ENCODE measurements at places on chromosomes 3 and 15.

- H3K4me3 ChIP-seq, result no peak overlapping the region
- H3K4me1 ChIP-seq, result peaks cover 29% of the 10 kb centered on the region
- no peaks in the 10 kb centered on the region for H3K27me3 ChIP-seq
- DNase-seq, result no peak
- H3K36me3 ChIP-seq, result no peaks in the 10 kb centered on the region
Observed at GRCh38 chr3:99962703-99963102, 145.0 kb downstream of the CMSS1 start.

GRCh38 chr3:68987322-68987721 is 26.2 kb downstream of the EOGT start:
- no peaks in the 10 kb centered on the region for H3K4me1 ChIP-seq
- no peak overlapping the region for H3K27ac ChIP-seq
- no peaks in the 10 kb centered on the region for H3K27me3 ChIP-seq
- no peak for DNase-seq

DNA sequence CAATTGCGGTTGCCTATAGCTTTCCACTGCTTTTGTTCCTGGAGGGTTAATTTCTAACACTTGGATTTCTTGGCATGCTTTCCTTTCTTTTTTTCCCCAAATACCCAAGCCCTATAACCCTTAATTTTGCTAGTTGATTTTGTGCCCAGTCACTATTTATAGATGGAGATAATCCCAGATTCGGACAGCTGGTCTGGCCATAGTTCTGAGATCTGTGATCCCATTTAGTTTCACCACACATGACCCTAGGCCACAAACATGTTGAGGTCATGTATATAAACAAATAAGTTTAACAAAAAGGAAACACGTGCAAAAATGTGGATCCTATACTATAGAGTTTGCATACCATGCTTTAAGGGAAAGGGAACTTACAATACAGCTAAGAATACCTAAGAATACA is 111.4 kb downstream of the ZMAT3 start:
- no peaks in the 10 kb centered on the region for H3K4me1 ChIP-seq
- H3K27me3 ChIP-seq, result no peaks in the 10 kb centered on the region
- H3K4me3 ChIP-seq, result no peak overlapping the region
- no peak overlapping the region for H3K27ac ChIP-seq

GRCh38 chr15:38930851-38931572 is 366.4 kb upstream of the RASGRP1 start:
- no peaks in the 10 kb centered on the region for H3K36me3 ChIP-seq
- H3K27ac ChIP-seq, result no peak overlapping the region

- H3K36me3 ChIP-seq, result no peaks in the 10 kb centered on the region
- H3K4me3 ChIP-seq, result no peak overlapping the region
- no peaks in the 10 kb centered on the region for H3K4me1 ChIP-seq
- no peak overlapping the region for H3K27ac ChIP-seq
- H3K27me3 ChIP-seq, result no peaks in the 10 kb centered on the region
Observed at GRCh38 chr15:71167445-71168165, 52.3 kb downstream of the THSD4 start.

DNA sequence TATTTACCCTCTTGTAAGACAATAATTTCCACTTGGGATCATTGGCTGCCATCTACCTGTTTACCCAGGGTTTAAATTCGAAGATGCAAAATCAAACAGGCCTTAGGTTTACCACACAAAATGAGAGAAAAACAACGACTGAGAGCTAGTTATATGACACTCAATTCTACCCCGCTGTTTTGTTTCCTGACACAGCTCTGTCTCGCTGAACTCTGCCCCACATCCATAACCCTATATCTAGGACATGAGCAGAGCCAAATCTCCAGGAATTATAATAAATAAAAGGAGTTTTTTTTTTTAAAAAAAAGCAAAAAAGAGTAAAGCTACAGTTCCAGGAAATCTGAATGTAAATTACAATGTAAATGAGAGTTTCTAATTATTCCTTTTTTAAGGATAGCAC is 165.4 kb upstream of the NR2F2 start:
- no peak for DNase-seq
- no peaks in the 10 kb centered on the region for H3K36me3 ChIP-seq
- peaks cover 12% of the 10 kb centered on the region for H3K27me3 ChIP-seq
- H3K27ac ChIP-seq, result no peak overlapping the region

DNA sequence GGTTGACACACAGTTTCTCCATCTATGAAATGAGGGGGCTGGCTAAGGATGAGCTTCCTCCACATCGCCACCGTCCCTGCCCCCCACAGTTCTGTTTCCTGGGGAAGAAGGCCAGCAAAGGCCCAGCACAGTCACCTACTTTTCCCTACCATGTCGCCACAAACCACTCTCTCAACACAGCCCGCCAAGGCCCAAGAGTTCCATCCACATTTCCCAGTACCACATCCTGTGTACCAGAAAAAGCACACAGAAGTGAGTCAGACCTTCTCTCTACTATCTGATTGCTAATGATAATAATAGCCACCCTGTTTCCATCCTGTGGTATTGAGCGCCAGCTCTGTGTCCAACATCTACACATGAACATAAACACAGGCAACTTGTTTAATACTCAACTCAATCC is 30.3 kb upstream of the C15orf39 start:
- no peaks in the 10 kb centered on the region for H3K27me3 ChIP-seq
- no peak overlapping the region for H3K27ac ChIP-seq
- peaks cover 10% of the 10 kb centered on the region for H3K4me1 ChIP-seq
- DNase-seq, result no peak

GRCh38 chr15:50145451-50145872 is 26.4 kb upstream of the ATP8B4 start:
- peaks cover 33% of the 10 kb centered on the region for H3K4me1 ChIP-seq
- DNase-seq, result no peak
- no peak overlapping the region for H3K27ac ChIP-seq

DNA sequence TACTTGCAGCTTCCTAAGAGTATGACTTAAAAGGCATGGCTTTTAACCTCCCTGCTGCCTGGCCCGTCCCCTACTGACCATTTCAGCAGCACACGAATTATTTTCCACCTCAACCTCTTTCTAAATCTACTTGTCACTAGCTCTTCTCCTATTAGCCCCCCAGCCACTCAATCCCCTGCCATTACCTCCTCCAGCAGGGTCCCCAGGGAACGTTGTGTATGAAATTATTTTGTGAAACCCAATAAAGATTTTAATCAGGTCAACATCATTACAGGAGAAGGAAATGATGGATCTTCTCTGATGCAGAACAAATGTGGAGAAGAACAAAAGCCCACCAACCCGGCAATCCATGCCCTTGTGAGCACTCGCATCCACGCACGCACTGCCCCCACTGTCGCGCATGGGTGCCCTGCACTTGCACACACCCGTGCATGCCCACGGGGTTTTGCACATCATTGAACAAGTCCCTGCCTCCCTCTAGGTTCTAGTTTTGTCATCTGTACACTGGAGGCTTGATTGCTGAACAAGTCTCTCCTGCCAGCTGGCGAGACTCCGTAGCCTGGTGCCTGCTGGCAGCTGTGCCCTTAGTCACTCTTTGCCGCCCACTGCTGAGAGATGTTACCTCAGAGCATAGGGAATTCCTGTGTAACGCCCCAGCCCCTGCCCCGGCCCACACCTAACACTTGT is 51.6 kb downstream of the LINGO1 start:
- DNase-seq, result no peak
- no peak overlapping the region for H3K4me3 ChIP-seq
- H3K27me3 ChIP-seq, result peaks cover 32% of the 10 kb centered on the region
- no peaks in the 10 kb centered on the region for H3K4me1 ChIP-seq
- H3K27ac ChIP-seq, result no peak overlapping the region

- no peaks in the 10 kb centered on the region for H3K36me3 ChIP-seq
- no peaks in the 10 kb centered on the region for H3K27me3 ChIP-seq
- no peak overlapping the region for H3K4me3 ChIP-seq
- no peak for DNase-seq
- no peak overlapping the region for H3K27ac ChIP-seq
- no peaks in the 10 kb centered on the region for H3K4me1 ChIP-seq
Observed at GRCh38 chr3:164465172-164465571, 613.1 kb downstream of the SI start.

- no peaks in the 10 kb centered on the region for H3K4me1 ChIP-seq
- DNase-seq, result no peak
- no peaks in the 10 kb centered on the region for H3K27me3 ChIP-seq
Observed at GRCh38 chr15:47340571-47340920, 376.8 kb upstream of the SEMA6D start.

GRCh38 chr3:104604326-104605010 is 762.2 kb upstream of the ALCAM start:
- DNase-seq, result no peak
- H3K4me3 ChIP-seq, result no peak overlapping the region
- no peaks in the 10 kb centered on the region for H3K27me3 ChIP-seq

GRCh38 chr15:58380280-58380945 is 51.4 kb upstream of the LIPC start:
- no peaks in the 10 kb centered on the region for H3K27me3 ChIP-seq
- no peak overlapping the region for H3K4me3 ChIP-seq
- no peak overlapping the region for H3K27ac ChIP-seq

- no peaks in the 10 kb centered on the region for H3K4me1 ChIP-seq
- no peak overlapping the region for H3K27ac ChIP-seq
- H3K4me3 ChIP-seq, result no peak overlapping the region
- DNase-seq, result no peak
- H3K27me3 ChIP-seq, result no peaks in the 10 kb centered on the region
Observed at GRCh38 chr3:70112751-70113150, 113.2 kb downstream of the SAMMSON start.

GRCh38 chr3:130259166-130259874 is 86.2 kb upstream of the COL6A5 start:
- DNase-seq, result no peak
- no peak overlapping the region for H3K4me3 ChIP-seq
- no peak overlapping the region for H3K27ac ChIP-seq
- no peaks in the 10 kb centered on the region for H3K36me3 ChIP-seq
- no peaks in the 10 kb centered on the region for H3K27me3 ChIP-seq
- H3K4me1 ChIP-seq, result peaks cover 4% of the 10 kb centered on the region

- DNase-seq, result no peak
- H3K27ac ChIP-seq, result no peak overlapping the region
- H3K27me3 ChIP-seq, result no peaks in the 10 kb centered on the region
- H3K36me3 ChIP-seq, result peaks cover 31% of the 10 kb centered on the region
- H3K4me1 ChIP-seq, result peaks cover 7% of the 10 kb centered on the region
Observed at GRCh38 chr15:78012643-78013077, 64.9 kb downstream of the TBC1D2B start.

GRCh38 chr3:1288805-1289494 is 196.1 kb downstream of the CNTN6 start:
- no peaks in the 10 kb centered on the region for H3K27me3 ChIP-seq
- H3K27ac ChIP-seq, result no peak overlapping the region
- no peak for DNase-seq
- H3K36me3 ChIP-seq, result no peaks in the 10 kb centered on the region

- no peak overlapping the region for H3K4me3 ChIP-seq
- DNase-seq, result no peak
- H3K36me3 ChIP-seq, result no peaks in the 10 kb centered on the region
- H3K27ac ChIP-seq, result no peak overlapping the region
Observed at GRCh38 chr3:159250961-159251360, 449.1 kb downstream of the MFSD1 start.

- peaks cover 6% of the 10 kb centered on the region for H3K36me3 ChIP-seq
- H3K4me1 ChIP-seq, result no peaks in the 10 kb centered on the region
- H3K27me3 ChIP-seq, result no peaks in the 10 kb centered on the region
- no peak overlapping the region for H3K27ac ChIP-seq
- no peak for DNase-seq
- H3K4me3 ChIP-seq, result no peak overlapping the region
Observed at GRCh38 chr15:59662260-59662659, 4.9 kb upstream of the GTF2A2 start.

- no peak overlapping the region for H3K4me3 ChIP-seq
- H3K27me3 ChIP-seq, result no peaks in the 10 kb centered on the region
- H3K36me3 ChIP-seq, result no peaks in the 10 kb centered on the region
- no peak overlapping the region for H3K27ac ChIP-seq
- no peak for DNase-seq
Observed at GRCh38 chr15:63507878-63508818, 3.8 kb downstream of the USP3 start.

DNA sequence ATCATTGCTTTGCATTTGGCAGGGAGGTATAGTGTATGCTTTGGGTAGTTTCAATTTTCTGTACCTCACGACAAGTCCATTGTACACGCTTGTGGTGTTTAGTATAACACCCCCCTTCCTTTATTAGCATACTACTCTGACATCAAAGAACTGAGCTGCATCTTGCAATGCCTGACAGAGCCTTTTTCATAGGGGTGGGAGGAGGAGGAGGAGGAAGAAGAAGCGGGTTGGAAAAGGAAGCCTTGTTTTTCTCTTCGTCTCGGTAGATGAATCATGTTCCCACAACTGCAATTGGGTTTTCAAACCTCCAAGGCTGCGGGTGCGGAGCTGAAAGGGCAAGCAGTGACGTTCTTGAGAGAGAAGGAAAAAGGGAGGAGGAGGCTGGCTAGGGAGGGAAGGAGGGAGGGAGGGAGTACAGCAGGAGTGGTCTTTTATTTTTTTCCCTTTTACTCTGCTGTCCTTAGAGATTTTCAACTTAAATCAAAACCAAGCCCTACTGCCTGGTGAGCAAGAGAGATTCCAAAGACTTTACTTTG is 175.7 kb downstream of the KLHL25 start:
- DNase-seq, result no peak
- H3K4me3 ChIP-seq, result peak overlapping the region; percentile 63
- H3K36me3 ChIP-seq, result no peaks in the 10 kb centered on the region
- H3K4me1 ChIP-seq, result peaks cover 13% of the 10 kb centered on the region

GRCh38 chr3:73432023-73432705 is 192.6 kb downstream of the PDZRN3 start:
- H3K27ac ChIP-seq, result no peak overlapping the region
- H3K36me3 ChIP-seq, result no peaks in the 10 kb centered on the region
- DNase-seq, result no peak
- H3K4me3 ChIP-seq, result no peak overlapping the region

All from esophagus squamous epithelium (tissue), 5 donors.